RPMI8226 (cell line): ENCODE measurements at places on chromosomes 16 and 17.
A peak's percentile ranks its signal among the peaks of the same experiment; 100 is the strongest.

DNA sequence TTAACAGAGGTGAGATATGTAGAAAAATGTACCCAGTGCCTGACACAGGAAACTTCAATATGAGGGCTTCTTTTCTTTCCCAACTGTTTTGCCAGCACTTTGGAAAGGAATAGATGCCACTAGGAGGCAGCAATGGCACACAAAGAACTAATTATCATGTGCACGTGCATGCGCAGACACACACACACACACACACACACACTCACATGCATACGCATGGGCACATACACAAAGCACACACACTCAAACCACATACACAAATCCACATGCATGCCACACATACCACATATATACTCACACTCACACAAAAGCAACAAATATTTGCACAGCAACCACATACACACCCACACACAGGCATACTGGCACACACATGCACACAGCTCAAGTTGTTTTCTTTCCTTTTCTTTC, 8.8 kb upstream of the CEP112 start:
- peak; percentile 34 for DNase-seq

GRCh38 chr17:13634021-13634420, 32.3 kb upstream of the HS3ST3A1 start:
- no peak for DNase-seq

GRCh38 chr17:48432820-48433775, 3.1 kb upstream of the SKAP1 start:
- DNase-seq = no peak

- DNase-seq = no peak
Observed at GRCh38 chr16:67546091-67546501, 16.2 kb upstream of the CTCF start.

DNA sequence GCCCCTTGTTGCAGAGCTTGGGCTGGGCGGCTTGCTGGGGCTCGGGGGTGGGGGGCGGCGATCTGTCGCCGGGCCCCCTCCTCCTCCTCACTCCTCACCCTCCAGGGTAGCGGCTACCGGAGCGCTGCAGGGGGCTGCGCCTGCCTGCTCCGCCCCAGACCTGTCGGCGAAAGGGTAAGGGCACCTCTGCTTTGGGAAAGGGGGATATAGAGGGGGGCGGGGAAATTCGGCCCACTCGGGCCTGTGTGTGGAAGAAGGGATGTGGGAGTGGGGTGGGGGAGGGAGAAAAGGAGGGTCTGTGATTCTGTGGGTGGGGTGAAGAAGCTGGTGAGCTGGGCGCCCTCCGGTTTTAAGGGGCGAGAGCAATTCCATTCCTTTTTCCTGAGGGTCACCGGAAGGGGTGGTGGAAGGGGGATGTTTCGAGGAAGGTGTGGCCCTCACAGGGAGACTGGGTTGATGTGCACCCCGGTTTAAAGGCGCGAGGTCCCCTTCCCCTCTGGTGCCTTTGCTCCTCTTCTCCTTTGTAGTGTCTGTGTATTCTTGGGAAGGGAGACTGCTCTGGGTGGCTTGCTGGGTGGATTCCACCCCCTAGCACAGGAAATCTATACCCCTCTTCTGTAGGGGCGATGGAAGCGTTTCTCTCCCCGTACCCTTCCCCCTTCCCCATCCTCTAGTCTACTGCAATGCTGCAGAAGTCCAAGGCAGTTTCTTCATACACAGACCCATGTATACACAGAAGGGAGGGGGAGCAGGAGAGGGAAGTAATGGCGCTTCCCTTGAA, 878 bp downstream of the TAOK1 start:
- DNase-seq = peak; percentile 18

DNA sequence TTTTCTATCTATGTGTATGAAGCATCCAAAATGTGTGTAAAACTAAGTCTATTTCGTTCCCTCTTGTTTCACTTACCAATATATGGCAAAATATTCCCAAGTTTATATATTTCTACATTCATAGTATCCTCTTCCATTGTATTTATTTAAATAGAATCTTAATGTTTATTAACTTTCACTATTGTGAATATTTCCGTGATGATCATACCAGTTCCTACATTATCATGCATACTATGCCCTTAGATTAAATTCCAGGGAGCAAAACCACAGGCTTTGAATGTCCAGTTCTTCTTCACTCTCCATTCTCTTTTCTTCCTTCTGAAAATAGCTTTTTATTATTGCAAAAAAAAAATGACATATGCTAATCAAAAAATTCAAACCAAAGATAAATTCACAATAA, 4.0 kb downstream of the MAP2K6 start:
- DNase-seq = no peak

DNA sequence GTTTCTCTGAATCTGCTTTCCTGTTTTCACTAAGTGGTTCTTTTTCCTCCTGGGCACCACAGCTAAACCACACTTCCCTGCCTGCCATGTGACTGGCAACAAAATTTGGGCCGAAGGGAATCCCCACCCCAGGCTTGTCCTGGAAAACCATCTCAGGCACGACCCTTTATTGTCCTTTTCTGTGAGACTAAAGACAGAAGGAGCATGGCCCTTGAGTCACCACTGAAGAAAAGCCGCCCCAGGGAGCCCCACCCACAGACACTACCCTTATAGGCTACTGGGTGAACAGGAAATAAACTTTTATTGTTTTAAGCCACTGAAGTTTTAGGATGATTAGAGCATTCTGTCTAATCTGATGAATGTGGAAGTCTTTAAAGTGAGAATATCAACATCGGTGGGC, 88.6 kb upstream of the BRD7 start:
- no peak for DNase-seq

DNA sequence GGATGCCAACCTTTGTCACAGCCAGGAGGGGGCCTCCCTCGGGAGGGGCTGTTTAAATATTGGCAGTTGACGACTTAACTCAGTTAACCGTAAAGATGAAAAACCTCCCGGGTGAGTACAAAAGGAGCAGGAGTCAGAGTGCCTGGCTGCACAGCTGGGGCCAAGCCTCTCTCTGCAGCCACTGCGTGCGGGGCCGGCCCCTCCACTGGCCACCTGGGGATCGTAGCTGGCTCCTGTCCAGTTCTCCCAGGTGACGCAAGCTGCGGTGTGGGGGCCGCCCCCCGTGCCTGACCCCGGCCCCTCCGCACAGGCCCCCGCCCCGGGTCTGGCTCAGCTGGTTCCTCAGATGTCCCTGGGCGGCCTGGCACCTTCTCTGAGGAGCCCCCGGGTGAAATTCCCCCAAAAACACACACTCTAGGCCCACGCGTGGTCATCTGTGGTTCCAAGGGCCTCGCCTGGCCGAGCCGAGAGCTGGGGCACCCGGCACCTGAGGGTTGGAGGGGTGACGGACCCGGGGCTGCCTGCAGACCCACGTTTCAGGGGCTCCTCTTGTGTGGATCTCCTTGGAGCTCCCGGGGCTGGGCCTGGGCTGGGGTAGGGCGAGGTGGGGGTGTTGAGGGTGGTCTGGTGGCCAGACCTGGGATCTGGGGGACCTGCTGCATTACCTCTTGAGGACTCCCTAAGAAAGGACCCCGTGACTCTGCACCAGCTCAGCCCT, 7.4 kb upstream of the CACNA1H start:
- no peak for DNase-seq

- DNase-seq = no peak
Observed at GRCh38 chr16:89152831-89153700, 18.5 kb upstream of the CDH15 start.

DNA sequence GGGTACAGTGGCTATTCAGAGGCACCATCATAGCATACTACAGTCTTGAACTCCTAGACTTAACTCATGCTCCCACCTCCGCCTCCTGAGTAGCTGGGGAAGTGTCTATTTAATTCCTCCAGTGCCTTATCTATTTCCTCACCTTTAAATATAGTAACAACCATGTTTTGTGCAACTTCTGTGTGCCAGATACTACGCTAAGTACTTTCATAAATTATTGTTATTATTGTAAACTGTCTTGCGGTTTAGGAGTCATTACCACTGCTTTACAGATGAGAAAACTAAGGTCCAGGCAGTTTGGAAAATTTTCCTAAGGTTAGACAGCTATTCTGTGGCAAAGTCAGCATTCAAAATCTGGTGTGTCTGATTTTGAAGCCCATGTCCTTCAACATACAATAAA, 359.1 kb upstream of the XYLT1 start:
- no peak for DNase-seq

DNA sequence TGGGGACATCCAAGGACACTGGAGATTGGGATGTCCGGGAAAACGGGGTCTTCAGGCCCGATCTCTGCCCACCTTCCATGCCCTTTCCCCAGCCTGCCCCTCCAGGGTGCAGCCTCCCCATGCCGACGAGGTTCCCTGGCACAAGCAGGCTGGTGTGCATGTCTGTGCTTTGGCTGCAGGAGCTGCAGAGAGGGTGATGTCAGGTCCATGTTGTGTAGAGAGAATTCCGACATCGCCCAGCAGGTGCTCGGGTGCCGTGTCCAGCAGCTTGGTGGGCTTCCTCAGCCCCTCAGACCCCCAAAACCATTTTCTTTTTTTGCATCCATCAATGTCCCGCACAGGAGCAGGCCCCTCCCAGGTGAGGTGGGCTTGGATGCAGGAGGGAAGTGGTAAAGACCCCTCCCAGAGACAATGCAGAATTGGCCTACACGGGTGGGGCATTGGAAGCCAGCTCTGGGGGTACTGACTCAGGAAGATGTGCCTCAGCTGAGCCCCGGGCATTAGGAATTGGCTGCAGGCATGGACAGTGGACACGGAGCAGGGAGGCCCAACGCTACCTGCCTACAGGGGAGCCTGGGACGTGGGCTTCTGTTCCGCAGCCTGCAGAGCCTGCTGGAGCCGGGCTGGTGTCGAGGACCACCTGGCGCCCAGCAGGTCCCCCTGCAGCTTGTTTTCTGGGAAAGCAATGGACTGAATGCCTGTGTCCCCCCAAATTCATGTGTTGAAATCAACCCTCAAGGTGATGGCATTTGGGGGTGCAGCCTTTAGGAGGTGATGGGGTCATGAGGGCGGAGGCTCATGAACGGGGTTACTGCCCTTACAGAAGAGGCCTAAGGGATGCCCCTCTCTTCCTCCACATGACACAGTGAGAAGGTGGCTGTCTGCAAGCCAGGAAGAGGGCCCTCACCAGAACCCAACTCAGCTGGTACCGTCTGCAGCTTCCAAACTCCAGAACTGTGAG, 97.5 kb downstream of the METRNL start:
- no peak for DNase-seq
